Activated naive CD4-positive, alpha-beta T cell (primary cell): ENCODE measurements at places on chromosomes 6 and 20.

- no peak for DNase-seq
These were observed 244.1 kb downstream of the TFAP2A start for GRCh38 chr6:10170816-10171215.

DNA sequence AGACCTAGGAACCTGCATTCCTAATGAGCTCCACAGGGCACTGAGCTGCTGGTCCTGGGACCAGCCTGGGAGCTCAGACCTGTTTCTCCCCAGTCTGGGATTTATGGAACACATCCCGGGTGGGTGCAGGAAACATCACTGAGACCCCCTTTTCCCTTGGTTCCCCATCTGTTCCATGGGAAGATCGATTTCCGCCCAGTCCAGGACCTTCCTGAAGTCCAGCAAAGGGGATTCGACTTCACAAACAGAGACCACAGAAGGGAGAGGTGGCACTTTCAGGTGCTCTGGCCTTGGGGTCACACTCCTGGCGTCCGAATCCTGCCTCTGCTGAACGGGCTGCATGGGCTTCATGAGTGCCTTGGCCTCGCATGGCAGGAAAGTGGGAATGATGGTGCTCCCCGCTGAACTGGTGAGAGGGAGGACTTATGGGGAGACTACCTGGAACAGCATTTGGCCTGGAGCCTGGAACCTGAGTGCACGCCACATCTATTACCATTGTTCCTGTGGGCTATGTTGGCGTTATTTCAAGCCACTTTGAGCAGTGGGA lies 296.3 kb downstream of the TAF4 start:
- no peak for DNase-seq

DNA sequence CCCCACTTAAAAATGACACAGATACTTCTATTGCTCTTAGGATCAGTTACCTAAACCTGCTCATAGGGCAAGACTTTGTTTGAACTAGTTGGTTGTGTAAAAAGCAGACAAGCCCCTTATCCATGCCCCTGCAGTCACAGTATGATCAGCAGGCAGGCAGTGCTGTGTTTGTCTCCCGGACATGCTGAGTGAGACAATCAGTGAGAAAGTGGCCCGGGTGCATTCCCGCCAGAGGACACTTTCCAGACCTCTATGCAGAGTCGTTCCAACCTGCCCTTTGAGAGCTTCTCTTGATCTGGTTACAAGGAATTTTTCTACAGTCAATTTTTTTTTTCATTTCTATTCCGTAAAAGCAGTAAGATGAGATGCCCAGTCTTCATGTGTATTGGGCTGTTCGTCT lies 6.2 kb downstream of the LSM14B start:
- no peak for DNase-seq

DNA sequence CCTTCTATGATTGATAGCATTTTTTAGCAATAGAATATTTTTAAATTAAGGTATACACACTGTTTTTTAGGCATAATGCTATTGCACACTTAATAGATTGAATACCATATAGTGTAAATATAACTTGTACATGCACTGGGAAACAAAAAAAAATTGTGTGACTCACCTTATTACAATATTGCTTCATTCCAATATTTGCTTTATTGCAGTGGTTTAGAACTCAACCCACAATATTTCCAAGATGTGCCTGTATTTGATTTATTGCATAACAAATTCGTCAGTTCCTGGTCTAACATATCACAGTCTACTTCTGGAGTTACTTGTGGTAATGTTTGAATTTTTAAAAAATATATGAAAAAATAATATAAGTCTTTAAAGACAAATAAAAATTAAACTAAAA lies 41.9 kb upstream of the DEFB112 start:
- DNase-seq = no peak

DNA sequence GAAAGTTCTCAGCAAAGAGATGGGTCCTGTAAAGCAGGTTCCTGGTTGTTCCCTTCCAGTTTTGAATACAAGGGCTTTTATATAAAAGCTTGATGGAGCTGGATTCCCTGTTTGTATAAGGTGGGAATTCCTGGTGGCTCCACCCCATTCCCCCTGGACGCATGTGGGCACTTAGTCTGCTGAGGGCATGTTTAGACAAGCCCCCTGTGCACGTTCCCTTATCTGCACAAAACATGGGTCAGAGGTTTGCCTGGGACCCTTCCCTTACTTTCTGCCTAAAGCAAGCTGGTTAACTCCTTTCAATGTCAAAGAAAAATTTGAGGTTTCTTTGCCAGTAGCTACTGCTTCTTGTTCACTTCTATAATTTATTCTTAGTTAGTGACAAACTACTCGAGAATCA lies 181.1 kb downstream of the BCKDHB start:
- no peak for DNase-seq

DNA sequence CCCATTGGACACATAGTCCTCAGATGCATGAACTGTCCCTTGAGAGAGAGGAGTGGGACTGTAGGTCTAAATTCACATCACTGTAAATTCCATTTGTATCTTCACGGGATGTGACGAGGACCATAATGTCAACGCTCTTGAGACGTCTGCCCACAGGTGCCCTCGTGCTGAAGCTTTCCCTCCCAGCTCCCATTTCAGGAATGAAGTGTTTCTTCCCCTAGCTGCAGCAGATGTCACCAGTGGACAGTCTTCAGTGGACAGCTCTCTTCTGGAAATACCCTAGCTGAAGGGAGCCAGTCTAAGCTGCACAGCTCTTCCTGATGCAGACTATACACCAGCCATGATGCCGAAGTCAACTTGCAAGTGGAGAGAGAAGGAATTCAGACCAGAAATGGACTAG lies 217.4 kb upstream of the ECI2 start:
- DNase-seq = no peak

GRCh38 chr6:100566563-100566962 lies 101.8 kb upstream of the SIM1 start:
- DNase-seq = no peak
